ENCODE measurements at places on chromosomes 6 and 20. TPM values are rescaled to one million over a fixed set of nuclear protein-coding genes. Genes with fewer than 3 reads are reported as not detected.

DNA sequence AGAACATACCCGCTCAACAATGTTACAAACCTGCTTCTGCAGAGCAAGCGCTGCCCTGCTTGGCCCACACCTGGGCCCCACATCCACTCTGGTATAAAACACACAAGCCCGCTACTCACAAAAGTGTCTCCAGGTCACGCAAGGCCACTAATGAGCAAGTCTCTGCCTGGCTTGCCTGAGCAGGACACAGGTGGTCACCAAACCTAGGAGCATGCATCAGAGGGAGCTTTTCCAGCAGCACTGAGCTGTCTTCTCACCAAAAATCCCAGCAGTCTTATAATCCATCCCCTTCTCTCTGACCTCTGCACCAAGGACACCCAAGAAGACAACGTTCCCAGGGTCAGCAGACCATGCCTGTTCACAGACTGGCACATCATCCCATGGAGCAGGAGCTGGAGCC lies 100.8 kb downstream of the DLL1 start:
- no peak for DNase-seq

The COMMD7 gene
- 90.3 TPM for total RNA-seq

DNA sequence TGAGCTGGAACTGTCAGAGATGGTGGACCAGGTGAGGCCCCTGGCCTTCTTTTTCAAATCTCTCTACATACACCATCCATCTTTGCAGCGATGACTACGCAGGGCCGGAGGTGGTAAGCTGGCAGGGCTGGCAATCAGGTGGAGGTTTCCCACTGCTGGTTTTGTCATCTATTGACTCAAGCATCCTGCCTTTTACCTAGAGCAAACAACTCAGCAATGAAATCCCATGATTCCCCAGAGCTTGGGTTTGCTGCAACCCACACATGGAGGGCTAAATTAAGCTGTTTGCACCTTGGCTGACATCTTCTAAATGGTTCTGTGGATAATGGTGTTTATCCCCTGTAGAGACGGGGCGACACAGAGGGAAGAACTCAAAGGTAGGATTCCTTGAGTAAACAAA lies 170.2 kb downstream of the SCP2D1 start:
- no peak for DNase-seq

The SLC22A2 gene
- not detected for total RNA-seq

GRCh38 chr20:815914-816606 lies 17.5 kb upstream of the FAM110A start:
- no peak for DNase-seq

The RIMS1 gene
- not detected for total RNA-seq

- no peak for DNase-seq
These were observed 25.0 kb downstream of the ARMC2 start for GRCh38 chr6:108873251-108873650.

DNA sequence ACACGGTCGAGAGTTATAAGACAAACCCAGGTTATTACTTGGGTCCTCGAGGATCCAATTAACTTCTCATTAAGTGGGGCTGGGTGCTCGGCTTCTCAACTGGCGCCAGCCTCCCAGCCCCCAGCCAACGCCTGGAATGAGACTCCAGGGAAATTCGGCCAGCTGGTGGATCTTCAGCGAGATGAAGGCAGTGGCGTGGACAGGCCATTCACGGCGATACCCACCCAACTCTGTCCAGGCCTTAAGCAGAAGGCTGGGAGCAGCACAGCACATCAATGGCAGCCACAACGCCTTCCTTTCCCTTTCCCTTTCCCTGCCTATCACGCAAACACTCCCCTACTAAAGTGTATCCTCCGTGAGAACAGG lies 868 bp downstream of the METTL24 start:
- no peak for DNase-seq

The CAGE1 gene
- total RNA-seq: not detected

DNA sequence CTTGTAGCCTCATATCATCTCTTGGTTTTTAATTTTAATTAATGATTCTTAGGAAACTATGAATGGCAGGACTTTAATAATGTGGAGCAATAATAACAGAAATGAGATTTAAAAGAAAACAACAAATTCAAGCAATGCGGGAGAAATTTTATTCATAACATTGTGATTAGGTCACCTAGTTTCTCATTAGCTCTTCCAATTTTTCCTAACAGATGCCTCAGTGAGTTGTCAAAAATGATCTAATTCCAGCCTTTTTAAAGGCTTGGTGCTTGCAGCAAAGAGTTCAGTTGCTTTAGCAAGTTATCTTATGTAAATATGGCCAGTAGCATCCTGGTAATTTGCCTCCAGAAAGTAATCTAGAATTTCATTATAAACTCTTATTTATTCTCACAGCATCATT lies 20.4 kb downstream of the PDE7B start:
- no peak for DNase-seq

GRCh38 chr6:153090241-153090930 lies 40.7 kb downstream of the RGS17 start:
- no peak for DNase-seq

GRCh38 chr6:92023410-92023966 lies 1395.9 kb downstream of the EPHA7 start:
- DNase-seq: no peak

DNA sequence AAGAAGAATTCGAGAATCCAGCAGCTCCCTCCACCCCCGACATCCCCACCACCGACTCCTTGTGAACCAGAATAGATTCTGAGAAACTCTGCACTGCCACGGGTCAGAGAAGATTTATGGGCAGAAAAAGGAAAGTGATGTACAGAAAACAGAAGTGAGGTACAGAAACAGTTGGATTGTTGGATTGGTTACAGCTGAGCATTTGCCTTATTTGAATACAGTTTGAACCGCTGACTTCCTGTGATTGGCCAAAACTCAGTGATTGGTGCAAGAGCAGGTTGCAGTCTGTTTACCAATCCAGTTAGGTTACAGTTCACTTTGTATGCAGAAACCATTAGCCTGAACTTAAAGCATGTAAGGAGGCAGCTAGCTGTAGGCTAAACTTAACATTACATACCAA lies 131.2 kb upstream of the HDDC2 start:
- no peak for DNase-seq

The MTFR2 gene
- not detected for total RNA-seq

The GPLD1 gene
- 3.5 TPM for total RNA-seq

The UNC5CL gene
- 0.53 TPM for total RNA-seq

The ARG1 gene
- total RNA-seq: not detected

- no peak for DNase-seq
These were observed 5.6 kb downstream of the PCMTD2 start for GRCh38 chr20:64261138-64261537.

All from ascending aorta (tissue), 2 donors.